ENCODE measurements at places on chromosomes 16 and 17.

DNA sequence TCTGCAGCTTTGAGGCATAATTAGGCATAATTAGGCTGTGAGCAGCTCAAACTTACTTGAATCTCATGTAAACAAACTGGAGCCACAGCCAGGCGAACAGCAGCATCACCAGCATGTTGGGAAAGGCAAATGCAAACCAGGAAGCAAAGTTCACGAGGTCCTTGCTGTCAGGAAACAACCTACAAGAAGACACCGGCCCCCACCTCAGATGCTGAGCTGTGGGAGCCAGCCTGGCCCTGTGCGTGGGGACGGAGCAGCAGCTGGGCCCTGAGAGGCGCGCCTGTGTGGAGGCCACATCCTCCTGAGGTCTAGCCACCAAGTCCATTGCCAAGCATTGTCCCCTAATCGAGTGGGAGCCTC lies 12.2 kb downstream of the SLC13A5 start:
- no peak for DNase-seq

GRCh38 chr16:20735490-20735889 lies 6.1 kb downstream of the THUMPD1 start:
- no peak for DNase-seq

- no peak for DNase-seq
Observed at GRCh38 chr16:15979801-15980200, 30.4 kb downstream of the ABCC1 start.

DNA sequence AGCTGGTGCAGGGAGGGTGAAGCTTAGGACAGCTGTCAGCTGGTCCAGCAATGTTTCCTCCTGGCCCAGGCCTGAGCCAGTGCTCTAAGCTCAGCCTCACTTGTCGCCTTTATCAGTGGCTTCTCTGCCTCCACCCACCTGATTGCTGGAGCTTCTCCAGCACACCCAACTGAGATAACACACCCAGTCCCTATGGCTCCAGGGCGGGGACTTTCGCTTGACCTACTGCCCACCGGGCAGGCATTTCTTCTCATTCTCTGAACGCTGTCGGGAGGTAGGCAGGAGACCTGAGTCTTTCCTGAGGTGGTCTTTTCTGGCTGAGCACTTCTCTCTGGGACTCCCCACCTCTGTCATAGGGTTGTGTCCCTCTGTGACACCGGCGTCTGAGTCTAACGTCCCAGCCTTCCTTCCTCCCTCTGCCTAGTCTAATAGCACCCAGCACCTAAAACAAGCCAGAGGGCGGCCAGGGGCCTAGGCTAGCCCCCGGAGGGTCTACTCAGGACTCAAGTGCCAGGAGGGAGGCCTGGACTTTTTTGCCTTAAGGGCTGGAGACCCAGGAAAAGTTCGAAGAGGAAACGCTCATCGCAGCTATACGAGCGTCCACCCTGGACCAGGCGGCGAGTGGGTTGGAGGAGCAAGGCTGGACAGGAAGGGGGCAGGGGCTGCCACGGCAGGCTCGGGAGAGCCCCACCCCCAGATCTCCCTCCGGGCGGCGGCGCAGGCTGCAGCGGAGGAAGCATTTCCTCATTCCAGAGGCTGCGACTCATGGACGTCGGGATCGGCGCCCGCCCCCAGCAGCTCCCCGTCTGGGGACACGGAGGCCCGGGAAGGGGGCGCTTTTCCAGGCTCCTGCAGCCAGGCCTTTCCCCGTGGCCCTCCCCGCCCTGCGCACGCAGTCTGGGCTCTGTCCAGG lies 756 bp downstream of the TAX1BP3 start:
- peak; percentile 92 for DNase-seq

- DNase-seq, result no peak
Observed at GRCh38 chr16:353404-354290, 1.1 kb upstream of the AXIN1 start.

GRCh38 chr17:57971572-57971971 lies 16.4 kb upstream of the CUEDC1 start:
- no peak for DNase-seq

GRCh38 chr16:9836118-9836736 lies 346.0 kb downstream of the GRIN2A start:
- no peak for DNase-seq

DNA sequence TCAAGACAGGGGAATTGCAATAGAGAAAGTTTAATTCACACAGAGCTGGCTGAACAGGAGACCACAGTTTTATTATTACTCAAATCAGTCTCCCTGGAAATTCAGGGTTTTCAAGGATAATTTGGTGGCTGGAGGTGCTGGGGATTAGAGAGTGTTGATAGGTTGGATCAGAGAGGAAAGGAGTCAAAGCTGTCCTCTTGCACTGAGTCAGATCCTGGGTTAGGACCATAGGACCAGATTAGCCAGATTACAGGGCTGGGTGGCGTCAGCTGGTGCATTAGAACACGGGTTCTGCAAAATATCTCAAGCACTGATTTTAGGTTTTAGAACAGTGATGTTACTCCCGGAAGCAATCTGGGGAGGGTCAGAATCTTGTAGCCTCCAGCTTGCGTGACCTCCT lies 1.8 kb upstream of the NSMCE1 start:
- no peak for DNase-seq

DNA sequence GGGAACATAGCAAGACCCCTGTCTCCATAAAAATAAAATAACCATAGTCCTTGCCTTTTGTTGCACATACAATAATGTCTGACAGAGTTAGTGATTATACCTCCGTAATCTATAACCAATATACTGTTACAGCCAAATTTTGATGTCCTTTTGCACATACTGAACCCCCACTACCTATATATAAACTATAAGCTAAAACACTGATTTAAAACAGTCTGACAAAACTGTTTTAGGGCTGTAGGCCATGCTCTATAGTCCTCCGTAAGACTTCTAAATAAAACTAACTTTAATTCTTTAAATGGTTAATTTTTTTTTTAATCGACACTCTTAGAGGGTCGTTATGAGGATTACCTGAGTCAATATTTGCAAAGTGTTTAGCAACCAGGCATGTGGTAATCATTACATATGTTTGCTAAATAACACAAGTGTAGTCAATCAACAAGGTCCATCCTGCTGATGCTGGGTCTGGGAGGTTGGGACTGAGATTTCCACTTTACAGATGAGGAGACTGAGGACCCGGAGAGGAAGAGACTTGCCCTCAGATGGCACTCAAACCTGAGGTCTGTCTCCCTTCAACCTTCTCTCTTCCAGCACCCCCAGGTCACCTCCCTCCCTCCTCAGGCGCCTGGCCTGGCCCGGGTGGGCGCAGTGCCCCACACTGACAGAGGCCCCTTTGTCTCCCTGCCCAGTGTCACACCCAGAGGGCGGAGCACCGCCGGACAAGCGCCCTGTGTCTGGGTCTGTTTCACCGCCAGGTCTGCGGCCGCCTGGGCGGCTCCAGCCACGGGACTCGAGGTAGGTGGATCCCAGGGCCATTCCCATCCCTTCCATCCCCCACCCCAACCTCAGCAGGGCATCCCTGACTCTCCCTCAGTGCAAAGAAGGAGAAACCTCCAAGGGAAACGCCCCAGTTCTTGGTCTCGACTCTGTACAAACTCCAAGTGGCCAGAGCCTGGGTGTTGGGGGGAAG lies 10.3 kb downstream of the ZNF385C start:
- no peak for DNase-seq

- DNase-seq, result no peak
Observed at GRCh38 chr17:82400206-82400605, 17.9 kb upstream of the HEXD start.

GRCh38 chr17:33560165-33560564 lies 267.1 kb upstream of the ASIC2 start:
- DNase-seq, result no peak

DNA sequence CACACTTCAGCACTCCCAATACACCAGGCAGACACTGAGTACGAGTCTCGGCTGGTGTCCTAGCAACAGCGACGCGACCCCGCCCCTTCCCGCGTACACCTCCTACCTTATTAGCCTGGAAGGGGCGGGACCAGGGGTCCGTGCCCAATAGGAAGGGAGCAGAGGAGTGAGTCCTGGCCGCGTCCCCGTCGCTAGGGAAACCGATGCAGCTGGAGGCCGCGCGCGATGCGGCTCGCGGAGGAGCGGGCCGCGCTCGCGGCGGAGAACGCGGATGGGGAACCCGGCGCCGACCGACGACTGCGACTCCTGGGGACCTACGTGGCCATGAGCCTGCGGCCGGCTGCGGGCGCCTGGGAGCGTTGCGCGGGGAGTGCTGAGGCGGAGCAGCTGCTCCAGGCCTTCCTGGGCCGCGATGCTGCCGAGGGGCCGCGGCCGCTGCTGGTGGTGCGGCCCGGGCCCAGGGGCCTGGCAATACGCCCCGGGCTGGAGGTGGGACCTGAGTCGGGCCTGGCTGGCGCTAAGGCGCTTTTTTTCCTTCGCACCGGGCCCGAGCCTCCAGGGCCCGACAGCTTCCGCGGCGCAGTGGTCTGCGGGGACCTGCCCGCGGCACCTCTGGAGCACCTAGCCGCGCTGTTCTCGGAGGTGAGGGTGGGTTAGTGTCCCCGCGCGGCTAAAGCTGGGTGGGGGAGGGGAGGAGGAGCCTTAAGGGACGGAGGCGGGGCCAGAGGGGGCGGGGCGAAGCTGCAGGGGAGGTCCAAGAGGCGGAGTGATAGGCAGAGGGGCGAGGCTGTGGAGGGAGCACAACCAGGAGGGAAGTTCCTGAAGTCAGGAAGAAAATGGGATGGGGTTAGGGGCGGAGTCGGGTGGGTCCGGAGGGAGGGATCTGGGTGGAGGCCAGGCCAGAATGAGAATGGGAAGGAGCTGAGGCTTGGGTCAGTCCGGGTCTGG lies at the start of gene DNAH9:
DNAH9 (plus strand) TSS at position 197 of the 948 bp plus-strand sequence; CDS start at position 226, 29 bp downstream.
- DNase-seq, result peak; percentile 93

- no peak for DNase-seq
Observed at GRCh38 chr17:12964840-12965239, 53.0 kb downstream of the ELAC2 start.

- DNase-seq, result no peak
Observed at GRCh38 chr17:78986048-78986648, 6.4 kb upstream of the LGALS3BP start.

GRCh38 chr16:56664506-56664905 lies 3.4 kb downstream of the MT1G start:
- DNase-seq, result no peak

- DNase-seq, result no peak
Observed at GRCh38 chr16:23092801-23093117, 56.5 kb downstream of the USP31 start.

DNA sequence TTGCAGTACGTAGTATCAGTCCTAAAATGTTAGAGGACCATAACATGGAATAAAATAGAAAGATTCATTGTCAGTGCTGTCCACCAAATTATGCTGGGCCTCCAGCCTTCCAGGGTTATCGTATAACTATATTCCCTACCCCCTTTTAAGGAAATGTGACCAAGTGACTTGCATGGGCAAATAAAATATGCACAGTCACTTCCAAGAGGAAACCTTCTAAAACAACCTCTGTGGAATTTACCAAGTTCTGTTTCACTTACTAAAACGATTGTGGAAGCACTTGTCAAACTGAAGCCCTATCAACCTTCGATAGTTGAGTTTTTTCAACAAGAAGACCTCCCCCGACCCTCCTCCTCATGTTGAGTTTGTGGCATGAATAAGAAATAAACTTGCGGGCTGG lies 345.4 kb upstream of the C16orf82 start:
- DNase-seq, result no peak

- DNase-seq, result no peak
Observed at GRCh38 chr16:29977063-29977825, 3.6 kb downstream of the TAOK2 start.

DNA sequence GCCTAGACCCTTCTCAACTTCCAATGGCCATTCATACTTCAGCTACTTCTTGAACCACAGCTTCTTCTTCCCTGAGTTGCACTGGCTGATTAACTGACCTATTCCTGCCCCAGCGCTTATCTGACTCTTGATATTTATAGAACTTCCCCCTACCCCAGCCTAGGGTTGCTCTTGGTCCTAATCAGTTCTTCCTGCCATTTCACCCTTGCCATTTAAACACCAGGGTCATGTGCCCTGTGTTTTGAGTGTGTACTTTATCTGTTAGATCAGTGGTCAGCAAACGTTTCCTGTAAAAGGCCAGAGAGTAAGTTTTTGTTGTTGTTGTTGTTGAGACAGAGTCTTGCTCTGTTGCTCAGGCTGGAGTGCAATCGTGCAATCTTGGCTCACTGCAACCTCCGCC lies 82.4 kb upstream of the COX10 start:
- no peak for DNase-seq

- DNase-seq, result no peak
Observed at GRCh38 chr16:79845033-79845733, 244.6 kb upstream of the MAF start.

- DNase-seq, result no peak
Observed at GRCh38 chr17:7192271-7192937, 13.2 kb upstream of the ASGR1 start.

GRCh38 chr16:2008009-2008526 lies 1.6 kb downstream of the ZNF598 start:
- DNase-seq, result no peak

- no peak for DNase-seq
Observed at GRCh38 chr16:12501707-12502457, 301.8 kb downstream of the CPPED1 start.

DNA sequence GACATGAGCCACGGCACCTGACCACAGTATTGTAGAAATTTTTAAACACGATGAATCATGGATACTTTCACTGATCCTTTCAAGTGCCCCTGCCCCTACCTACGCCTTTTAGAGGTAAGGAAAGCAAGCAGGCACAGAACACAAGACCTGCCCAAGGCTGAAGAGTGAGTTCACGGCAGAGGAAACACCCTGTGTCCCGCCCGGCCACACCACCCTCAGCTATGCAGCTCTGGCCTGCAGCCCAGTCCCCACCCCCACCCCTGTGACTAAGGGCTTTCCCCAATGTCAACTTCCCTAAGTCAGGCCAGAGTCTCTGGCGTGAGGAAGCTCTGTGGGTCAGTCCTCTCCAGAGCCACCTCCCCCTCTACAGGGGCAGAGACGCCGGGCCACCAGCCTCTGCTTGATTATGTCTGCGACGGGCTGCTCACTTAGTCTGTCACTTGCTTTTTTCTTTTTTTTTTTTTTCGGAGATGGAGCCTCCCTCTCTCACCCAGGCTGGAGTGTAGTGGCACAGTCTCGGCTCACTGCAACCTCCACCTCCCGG lies 8.4 kb downstream of the SLC16A5 start:
- no peak for DNase-seq

DNA sequence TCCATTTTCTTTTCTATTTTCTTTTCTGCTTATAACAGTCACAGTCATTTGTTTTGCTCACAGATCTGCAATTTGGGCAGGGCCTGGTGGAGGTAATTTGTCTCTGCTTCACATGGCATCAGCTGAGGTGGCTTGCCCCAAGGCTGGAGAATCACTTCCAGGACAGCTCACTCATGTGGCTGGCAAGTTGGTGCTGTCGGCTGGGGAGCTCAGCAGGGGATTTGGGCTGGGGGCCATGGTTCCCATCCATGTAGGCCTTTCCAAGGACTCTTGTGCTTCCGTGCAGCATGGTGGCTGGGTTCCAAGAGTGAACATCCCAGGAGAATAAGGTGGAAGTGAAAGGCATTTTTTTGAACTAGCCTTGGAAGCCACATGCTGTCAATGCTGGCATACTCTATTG lies 85.7 kb downstream of the MGAT5B start:
- DNase-seq, result no peak

DNA sequence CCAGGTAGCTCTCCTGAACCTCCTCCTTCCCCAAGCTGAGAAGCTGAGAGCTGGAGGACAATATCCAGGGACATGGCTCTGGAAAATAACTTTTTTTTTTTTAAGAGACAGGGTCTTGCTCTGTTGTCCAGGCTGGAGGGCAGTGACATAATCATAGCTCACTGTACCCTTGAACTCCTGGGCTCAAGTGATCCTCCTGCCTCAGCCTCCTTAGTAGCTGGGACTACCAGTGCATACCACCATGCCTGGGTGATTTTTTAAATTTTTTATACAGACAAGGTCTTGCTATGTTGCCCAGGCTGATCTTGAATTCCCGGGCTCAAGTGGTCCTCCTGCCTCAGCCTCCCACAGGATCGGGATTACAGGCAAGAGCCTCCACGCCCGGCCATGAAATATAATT lies 6.2 kb downstream of the SLC46A1 start:
- DNase-seq, result no peak
